ENCODE measurements at places on chromosomes 1 and 21.

DNA sequence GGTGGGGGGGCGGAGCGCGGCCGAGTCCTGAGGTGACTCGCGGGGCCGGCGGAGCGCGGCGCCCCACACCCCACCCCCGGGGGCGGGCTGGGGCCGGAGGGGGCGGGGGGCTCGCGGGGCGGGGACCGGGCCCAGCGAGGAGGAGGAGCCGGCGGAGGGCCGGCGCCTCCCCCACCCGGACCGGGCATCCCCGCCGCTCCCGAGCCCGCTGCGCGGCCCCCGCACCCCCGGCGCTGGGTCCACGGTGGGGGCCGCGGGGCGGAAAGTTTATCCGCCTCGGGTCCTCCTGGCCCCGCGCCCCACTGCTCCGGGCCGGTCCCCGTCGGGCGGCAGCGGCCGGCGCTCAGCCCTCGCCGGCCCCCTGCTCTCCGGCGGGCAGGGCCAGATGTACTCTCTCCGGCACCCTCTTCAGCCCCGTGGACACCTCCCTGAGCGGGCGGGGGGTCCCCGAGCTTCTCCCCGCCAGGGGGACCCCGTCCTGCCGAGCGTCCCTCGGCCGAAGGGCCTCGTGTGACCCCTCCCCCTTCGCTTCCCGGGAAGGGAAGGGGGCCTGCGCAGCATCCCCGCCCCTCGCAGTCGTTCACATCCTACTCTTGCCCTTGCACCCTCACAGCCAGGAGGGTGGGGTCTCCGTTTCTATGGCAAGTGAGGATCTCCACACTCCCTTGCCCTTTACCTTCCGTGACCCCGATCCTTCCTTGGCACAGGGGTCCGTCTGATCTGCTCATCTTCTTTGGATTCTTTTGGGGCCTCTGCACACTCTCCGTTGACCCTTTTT, 663 bp downstream of the CAMTA1 start:
- H3K36me3 ChIP-seq, result peaks cover 6% of the 10 kb centered on the region
- H3K4me1 ChIP-seq, result peaks cover 53% of the 10 kb centered on the region
- peak; percentile 63 for DNase-seq
- no peaks in the 10 kb centered on the region for H3K27me3 ChIP-seq

GRCh38 chr1:161910604-161911003, 113.1 kb downstream of the OLFML2B start:
- H3K27ac ChIP-seq, result peak overlapping the region; percentile 72
- peaks cover 1% of the 10 kb centered on the region for H3K36me3 ChIP-seq
- no peak overlapping the region for H3K4me3 ChIP-seq
- DNase-seq, result no peak
- H3K27me3 ChIP-seq, result no peaks in the 10 kb centered on the region

DNA sequence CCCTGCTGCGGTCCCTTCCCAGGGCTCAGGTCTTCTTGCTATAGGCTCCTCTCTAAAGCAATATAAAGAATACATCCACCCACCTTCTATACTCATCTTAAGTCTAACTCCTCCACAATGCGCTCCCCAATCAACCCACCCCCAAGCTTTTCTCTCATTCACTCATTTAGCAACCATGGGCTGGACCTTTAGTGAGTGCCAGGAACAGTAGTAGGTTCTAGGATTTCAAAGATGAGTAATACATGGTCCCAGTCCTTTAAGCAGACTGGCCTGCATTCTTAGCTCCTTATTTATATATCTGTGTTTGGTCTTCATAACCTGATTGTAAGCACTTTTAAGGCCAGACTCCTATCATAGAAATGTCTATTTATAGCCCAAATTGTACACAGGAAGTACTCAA, 5.9 kb downstream of the CAMK1G start:
- no peaks in the 10 kb centered on the region for H3K36me3 ChIP-seq
- H3K4me3 ChIP-seq, result no peak overlapping the region
- no peak for DNase-seq

DNA sequence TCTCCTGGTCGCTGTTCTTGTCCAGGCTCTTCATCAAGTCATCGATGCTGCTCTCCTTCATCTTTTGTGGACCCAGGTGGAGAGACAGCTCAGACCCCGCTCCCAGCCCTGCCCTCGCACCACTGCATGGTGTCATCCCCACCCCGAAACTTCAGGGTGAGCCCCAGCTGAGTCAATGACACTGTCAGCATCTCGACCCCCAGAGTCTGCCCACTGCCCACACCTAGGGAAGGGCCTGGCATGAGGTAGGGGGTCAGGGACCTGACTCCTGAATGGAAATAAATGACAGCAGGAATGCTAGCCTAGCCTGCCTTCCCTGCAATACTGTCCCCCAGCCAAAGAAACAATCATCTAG, 1.6 kb upstream of the S100A6 start:
- peak overlapping the region; percentile 86 for H3K4me3 ChIP-seq

- no peaks in the 10 kb centered on the region for H3K4me1 ChIP-seq
- no peak for DNase-seq
- no peaks in the 10 kb centered on the region for H3K36me3 ChIP-seq
- H3K4me3 ChIP-seq, result no peak overlapping the region
These were observed 14.7 kb downstream of the CR1L start for GRCh38 chr1:207659545-207660153.

DNA sequence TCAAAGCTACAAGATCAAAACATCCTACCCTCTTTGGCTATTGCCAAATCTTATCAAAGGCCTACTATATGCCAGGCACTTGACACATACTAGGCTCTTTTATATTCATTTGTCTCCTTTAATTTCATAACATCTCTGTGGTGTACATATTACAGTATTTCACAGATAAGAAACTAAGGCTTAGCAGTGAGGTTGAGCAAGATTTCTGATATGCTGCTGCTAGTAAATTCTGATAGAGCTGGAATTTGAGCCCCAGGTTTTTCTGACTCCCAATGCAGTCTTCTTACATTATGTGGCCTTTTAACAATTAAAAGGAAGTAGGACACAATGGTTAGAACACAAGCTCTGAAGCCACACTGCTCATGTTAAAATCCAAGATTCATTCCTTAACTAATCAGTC, 16.8 kb downstream of the CCDC185 start:
- no peak overlapping the region for H3K4me3 ChIP-seq
- no peaks in the 10 kb centered on the region for H3K27me3 ChIP-seq
- H3K27ac ChIP-seq, result no peak overlapping the region
- H3K4me1 ChIP-seq, result no peaks in the 10 kb centered on the region
- no peak for DNase-seq

GRCh38 chr1:24970926-24971875, 41.1 kb upstream of the RUNX3 start:
- peaks cover 13% of the 10 kb centered on the region for H3K36me3 ChIP-seq
- H3K4me3 ChIP-seq, result peak overlapping the region; percentile 45
- peak overlapping the region; percentile 13 for H3K27ac ChIP-seq
- DNase-seq, result no peak
- H3K27me3 ChIP-seq, result no peaks in the 10 kb centered on the region
- peaks cover 80% of the 10 kb centered on the region for H3K4me1 ChIP-seq

DNA sequence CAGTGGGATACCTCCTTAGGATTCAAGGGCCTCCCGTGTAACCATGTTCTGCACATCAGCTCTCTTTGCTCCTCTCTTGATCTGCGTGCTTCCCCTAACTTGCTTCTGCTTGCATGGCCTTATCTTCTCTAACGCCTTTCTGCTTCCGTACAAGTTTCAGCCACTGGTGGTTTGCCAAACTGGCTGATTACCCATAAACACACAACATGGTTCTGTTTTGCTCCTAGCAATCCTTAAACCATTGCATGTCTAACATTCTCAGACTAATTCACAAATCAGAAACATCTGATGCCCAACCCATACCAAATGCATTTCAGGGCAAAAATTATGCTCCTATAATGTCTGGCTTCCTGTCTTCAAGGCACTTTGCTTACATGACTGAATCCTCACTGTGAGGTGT, 166.4 kb downstream of the PBX1 start:
- no peaks in the 10 kb centered on the region for H3K27me3 ChIP-seq
- H3K4me3 ChIP-seq, result no peak overlapping the region
- no peak for DNase-seq
- H3K4me1 ChIP-seq, result no peaks in the 10 kb centered on the region

DNA sequence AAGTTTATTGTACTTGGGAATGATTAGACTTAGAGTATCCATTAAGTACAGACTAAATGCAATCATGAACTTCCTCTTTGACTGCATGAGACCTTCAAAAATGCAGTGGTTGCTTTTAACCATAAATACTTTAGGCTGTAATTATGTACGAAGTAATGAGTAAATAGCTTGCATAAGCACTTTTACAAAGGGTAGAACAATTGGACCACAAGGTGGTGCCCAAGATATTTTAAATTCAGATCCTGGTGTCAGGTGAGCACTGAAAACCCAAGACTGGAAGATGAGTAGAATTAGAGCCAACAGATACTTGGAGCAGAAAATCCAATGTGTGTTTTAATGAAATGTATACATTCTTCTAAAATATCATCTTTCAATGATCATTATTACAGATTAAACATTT, 43.4 kb upstream of the RHOU start:
- peak; percentile 16 for DNase-seq
- peaks cover 10% of the 10 kb centered on the region for H3K4me1 ChIP-seq
- H3K4me3 ChIP-seq, result no peak overlapping the region
- H3K36me3 ChIP-seq, result no peaks in the 10 kb centered on the region
- H3K27me3 ChIP-seq, result peaks cover 12% of the 10 kb centered on the region

Measured in activated T-cell treated with anti-CD3 and anti-CD28 coated beads, Interleukin-2, amount 50 U/mL, for 72 hours (primary cell).